ENCODE measurements at places on chromosomes 6 and 20.

DNA sequence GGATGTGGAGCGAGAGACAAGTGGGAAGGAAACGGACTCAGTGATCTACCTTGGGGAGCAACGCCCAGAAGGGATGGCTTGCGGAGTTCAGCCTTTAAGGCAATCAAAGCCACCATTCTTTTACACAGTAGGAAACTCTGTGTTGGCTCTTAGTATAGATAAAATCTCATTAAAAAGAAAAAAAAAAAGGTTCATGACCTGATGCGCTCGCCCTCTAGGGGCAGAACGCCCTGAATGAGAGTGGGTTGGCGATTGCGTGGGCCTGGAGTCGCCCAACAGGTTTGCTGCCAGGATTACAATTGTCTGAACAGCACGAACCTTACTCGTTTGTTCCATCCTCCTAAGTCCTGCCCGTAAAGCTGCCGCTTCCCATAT is 1.2 kb downstream of the TPD52L1 start:
- DNase-seq, result no peak

- no peak for DNase-seq
These were observed 540.5 kb upstream of the JAG1 start for GRCh38 chr20:11214256-11214840.

- peak; percentile 64 for DNase-seq
These were observed 12.8 kb upstream of the DNAAF9 start for GRCh38 chr20:3420211-3420707.

GRCh38 chr20:42484790-42485375 is 704.8 kb downstream of the PTPRT start:
- no peak for DNase-seq

GRCh38 chr20:59160389-59161115 is 3.1 kb upstream of the ZNF831 start:
- DNase-seq, result no peak

DNA sequence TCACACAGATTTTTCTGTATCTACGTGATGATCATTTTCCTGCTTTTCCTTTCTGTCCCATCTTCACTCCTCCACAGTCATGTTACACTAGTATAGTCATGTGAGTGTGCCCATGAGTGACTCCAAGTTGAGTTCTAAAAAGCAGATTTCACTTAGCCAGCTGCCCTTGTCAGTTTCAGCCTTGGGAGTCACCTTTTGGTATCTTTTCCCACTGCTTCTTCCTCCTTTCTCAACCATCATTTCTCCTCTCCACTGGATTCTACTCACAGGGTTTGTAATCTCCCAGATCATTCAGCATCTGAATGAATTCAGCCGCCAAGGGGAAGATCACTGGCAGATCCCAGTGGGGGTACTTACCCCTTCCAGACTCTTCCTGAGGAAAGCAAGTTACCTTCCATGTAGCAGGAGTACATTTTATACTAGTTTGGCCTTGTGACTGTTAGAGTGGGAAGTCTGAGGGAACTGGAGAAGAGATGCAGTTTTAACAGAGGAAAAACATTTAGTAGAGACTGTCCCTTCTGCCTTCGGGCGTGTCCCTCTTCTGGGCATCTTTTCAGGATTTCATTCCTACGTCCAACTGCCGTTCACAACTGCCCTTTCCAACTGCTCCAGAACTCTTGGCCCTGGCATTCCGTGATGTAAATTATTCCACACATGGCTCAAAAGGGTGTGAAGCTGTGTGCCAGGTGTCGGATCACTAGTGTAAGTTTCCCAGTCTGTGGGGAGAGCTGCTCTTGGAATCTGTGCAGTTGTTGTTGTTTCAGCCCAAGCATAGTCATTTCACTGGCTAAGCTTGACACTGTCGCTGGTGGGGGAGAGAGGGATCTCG is 38.9 kb downstream of the BICRAL start:
- no peak for DNase-seq

GRCh38 chr20:17557675-17558006 is 12.2 kb upstream of the DSTN start:
- no peak for DNase-seq

DNA sequence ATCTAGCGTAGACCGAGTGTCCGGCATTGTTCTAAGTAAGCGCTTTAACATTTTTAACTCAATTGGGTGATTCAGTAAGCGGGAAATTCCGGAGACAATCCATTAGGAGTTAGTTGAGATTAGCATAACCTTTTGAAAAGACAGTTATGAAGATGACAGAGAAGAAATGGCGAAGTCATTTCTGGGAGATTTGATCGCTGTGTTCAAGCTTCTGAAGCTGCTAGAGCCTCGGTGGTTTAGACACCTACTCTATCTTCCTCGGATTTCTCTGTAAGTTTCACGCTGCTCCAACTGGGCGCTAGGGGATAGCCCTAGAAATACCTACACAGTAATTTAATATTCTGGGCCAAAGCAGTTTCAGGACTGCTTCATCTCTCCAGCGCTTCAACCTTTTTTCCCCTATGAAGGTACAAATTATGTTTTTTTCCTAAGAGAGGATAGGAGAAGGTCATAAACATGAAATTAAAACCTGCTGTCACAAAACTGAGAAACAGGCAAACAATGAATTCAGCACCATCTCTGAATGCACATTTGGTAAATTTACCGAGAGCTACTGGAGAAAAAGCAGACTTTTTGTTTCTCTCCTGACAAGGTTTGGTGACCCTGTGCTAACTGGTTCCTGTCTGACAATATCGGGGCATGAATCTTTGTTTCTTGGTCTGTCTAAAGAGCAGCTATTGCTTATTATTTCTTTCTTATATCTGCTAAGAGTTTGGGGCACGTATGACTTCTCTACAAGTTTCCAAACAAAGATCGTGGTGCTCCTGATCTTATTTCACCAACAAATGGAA is 22.4 kb downstream of the ZNF311 start:
- no peak for DNase-seq

DNA sequence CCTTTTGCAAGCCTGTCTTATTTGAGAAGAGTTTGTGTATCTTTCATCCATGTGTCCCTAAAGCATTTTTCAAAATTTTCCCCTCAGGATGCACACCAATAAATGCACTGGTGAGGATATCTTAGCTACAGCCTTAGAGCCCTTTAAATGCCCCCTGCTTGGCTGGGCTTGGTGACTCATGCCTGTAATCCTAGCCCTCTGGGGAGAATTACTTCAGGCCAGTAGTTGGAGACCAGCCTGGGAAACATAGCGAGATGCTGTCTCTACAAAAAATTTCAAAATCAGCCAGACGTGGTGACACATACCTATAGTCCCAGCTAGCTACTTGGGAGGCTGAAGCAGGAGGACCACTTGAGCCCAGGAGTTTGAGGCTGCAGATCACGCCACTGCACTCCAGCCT is 33.8 kb upstream of the PLCB4 start:
- DNase-seq, result no peak

- DNase-seq, result no peak
These were observed 241.4 kb downstream of the LAMA2 start for GRCh38 chr6:129124347-129124746.

DNA sequence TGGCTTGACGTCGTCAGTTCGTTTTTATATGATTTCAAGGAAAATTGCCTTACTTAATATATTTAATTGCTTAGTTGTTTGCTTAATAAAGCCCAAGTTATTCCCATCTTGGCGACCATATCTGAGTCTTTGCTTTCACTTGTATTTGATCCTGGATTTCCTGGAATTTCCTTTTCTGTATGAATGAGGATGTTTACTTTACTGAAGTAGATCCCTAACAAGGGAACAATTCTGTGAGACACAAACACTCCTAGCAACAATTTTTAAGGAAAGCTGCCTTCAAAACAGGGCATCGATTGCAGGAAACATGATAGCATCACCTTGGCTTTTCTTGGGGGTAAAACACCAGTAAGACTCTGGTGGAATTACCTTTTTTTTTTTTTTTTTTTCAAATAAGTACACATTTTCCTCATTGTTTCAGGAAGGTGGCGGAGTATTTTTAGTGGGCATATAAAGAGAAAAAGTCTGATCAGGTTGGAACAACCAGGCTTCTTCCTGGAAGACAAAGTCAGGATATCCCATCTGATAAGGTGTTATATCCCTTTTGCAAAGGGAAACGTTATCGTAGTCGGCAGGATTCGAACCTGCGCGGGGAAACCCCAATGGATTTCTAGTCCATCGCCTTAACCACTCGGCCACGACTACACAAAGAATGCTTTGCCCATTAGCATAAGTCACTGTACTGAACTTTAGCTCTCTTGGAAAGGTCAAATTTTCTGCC is 68.5 kb upstream of the ZNF184 start:
- DNase-seq, result no peak

Data from upper lobe of left lung (tissue), 6 donors.